ENCODE measurements at places on chromosomes 4 and X.

GRCh38 chr4:16418814-16419213 is 192.5 kb upstream of the TAPT1 start:
- DNase-seq, result no peak

- DNase-seq, result no peak
Measured at GRCh38 chrX:53227224-53227765, 2.3 kb upstream of the KDM5C start.

DNA sequence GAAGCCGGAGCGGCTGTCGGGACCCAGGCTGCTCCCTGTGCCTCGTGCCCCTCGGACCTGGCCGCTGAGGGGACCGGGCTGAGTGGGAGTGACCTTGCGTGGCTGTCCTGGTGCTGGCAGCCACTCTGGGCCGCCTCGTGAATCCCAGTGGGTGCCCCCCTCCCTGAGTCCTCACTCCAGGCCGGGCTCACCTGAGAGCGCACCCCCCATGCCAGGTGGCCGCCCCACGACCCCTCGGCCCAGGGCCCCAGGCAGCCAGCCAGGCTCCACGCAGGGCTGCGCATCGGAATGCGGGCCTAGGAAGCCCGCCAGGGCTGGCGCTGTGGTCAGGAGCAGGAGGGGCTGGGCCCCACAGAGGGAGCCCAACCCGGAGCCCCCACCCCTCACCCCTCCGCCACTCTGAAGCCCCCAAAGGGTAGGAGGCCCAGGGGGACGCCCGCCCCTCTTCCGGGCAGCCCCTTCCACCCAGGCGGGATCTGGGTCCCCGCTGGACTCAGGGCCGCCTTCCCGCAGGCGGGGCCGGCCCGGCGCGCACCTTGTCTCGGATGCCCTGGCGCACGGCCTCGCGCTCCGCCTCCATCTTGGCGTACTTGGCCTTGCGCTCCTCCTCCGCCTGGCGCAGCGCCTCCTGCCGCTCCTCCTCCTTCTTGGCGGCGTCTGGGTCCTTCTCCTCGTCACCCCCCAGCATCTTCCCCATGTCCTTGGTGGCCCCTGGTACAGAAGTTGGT is 33.9 kb downstream of the CPLX1 start:
- no peak for DNase-seq

- DNase-seq, result no peak
Measured at GRCh38 chr4:103372002-103372558, 173.9 kb upstream of the CENPE start.

DNA sequence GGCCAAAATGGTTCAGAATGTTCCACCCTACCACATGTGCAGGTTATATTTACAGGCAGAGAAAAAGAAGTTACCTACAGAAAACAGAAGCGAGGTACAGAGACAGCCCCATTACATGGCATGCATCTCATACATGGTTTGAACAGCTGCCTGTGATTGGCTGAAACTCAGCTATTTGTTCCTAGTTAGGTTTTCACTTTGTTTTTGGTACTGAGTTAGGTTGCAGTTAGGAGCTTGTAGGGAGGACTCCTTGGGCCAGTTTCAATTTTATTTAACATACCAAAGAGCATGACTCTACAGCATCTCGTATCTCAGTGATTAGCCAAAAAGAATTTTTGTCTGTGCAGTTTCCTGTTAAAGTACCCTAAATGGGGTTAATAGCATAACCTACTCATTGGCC is 392.0 kb downstream of the MAPK10 start:
- no peak for DNase-seq

DNA sequence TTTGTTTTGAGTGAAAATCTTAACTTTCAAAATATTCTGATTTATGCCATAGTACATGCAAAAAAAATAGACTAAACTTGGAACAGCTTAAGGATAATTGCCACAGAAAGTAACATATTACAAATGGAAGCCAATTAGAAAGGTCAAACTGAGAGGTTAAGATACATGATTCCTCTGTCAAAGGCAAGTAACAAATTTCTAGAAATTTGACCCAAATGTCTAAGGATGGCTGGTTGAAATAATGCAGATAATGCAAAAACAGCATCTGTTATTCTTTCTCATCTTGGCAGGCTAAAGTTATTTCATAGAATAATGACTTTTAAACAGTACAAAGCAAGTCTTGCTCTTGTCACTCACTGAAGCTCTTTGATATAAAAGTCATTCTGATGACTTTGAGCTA is 10.5 kb downstream of the FGF5 start:
- DNase-seq, result no peak

DNA sequence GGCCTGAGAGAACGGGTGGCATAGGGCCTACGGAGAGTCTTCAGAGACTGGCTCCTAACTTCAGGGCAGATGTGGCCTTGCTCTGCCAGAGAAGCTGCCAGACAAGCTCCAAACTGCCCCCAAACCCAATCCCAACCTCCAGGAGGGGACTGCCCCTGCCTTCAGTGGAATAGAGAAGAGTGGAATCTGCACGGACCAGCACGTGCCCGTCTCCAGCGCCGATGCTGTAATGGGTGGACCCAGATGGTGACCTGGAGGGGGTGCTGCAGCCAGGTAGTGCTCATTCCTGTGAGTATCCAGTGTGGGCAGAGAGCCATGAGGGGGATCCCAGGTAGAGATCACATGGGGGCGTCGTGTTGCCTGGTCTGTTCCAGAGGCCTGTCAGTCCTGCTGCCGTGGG is 73.2 kb upstream of the NKX1-1 start:
- DNase-seq, result no peak

GRCh38 chrX:20032201-20032600 is 41.3 kb upstream of the BCLAF3 start:
- DNase-seq, result no peak

- DNase-seq, result peak; percentile 69
Measured at GRCh38 chr4:3387943-3388361, 53.8 kb upstream of the HGFAC start.

- DNase-seq, result no peak
Measured at GRCh38 chr4:127491571-127491970, 141.2 kb upstream of the INTU start.

- no peak for DNase-seq
Measured at GRCh38 chrX:81240701-81241331, 38.9 kb downstream of the SH3BGRL start.

DNA sequence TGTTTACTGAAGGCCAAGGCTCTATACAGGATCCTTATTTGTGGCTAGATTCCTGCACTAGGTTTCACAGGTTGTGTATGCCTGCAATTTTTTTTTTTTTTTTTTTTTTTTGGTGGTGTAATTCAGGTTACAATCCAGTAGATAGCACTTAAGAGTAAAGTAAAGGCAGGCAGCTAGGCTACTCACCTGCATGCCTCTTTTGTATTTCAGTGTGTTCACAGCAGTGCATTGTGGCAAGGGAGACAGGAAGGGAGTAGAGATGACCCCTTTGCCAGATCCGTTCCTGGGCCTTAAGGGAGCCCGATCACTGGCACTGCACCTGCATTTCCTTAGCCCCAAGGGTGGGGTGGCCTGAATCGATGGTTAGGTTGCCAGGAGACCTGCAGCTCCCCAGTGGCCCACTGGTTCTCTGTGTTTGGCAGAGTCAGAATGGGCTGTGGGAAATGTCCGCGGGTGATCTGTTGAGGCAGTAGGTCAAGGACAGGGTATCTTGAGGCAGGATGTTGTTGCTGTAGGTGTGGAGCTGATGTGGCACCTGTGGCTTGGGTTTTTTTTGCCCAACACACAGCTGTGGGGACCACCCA is 374.9 kb upstream of the AADAT start:
- no peak for DNase-seq

DNA sequence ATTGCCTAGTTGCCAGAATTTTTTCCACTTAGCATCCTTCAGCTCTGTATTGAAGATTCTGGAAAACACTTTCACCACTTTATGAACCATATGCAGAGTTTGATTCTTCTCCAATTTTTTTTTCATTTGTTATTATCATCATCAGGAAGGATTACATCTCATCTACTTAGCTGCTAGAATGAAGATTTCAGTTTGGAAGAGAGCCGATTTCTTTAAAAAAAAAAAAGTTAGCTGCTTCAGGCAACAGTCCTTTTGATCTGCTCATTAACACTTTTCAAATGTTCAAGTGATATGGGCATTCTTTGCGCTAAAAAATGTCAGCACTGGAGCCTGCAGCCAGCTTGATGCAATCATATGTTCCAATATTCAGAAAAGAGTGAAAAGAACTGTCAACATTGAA is 76.2 kb downstream of the ANTXR2 start:
- DNase-seq, result no peak

- no peak for DNase-seq
Measured at GRCh38 chr4:98148856-98149255, 5.6 kb upstream of the STPG2 start.

DNA sequence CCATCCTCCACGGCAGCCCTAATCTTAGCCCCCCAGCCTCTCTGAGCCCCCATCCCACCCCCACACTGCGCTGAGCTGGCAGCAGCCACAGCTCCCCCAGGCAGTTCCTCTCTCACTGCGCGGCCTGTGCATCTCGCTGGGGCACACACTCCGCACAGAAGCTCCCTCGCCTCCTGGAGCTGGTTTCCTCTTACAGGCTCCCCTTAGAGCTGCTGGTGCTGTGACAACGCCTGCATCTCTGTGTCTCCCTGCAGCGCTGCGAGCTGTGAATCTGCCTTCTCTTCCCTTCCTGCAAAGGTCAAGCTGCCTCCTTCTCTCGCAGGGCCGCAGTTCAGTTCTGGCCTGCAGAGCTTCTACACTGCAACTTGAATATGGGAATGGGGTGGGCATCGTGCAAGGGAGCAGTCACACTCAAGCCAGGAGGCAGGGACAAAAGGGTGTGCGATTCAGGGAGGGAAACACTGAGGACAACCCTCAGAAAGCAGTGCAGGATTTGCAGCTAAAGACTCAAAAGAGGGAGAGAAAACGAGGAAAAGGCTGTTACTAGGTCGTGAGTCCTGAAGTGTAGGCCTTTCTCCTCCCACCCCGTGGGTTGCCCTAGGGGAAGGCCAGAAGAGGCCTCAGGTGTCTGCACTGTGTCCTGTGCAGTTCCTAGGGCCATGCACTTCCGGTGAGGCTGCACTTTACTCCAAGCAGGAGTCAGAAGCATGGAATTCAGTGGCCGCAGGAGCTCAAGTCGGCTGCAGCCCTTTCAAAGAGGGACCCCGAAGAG is 87.0 kb downstream of the BCOR start:
- DNase-seq, result no peak

- no peak for DNase-seq
Measured at GRCh38 chr4:88514557-88515511, 8.7 kb downstream of the PYURF start.

- DNase-seq, result no peak
Measured at GRCh38 chr4:169338241-169338640, 67.5 kb upstream of the SH3RF1 start.

DNA sequence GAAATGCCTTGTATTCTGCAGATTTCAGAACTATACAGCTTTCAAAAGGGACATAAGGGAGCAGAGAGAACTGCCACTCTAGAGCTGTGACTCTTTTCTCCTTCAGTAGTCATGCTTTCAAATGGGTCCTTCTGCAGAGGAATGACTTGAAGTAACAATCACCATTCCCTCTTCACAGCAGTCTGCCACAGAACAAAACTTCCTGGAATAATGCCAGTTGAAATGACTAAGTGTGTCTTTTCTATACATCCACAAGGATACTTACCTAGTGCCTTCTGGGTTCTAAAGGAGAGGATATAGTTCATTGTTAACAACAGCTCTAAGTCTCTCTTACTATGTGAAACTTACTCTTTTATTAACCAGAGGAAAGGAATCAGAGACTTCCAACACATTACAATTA is 515.4 kb upstream of the ATOH1 start:
- DNase-seq, result no peak

GRCh38 chr4:165663411-165663810 is 209.6 kb upstream of the TLL1 start:
- no peak for DNase-seq

- DNase-seq, result no peak
Measured at GRCh38 chrX:53357799-53358530, 64.5 kb downstream of the SMC1A start.

- no peak for DNase-seq
Measured at GRCh38 chrX:96846841-96847240, 36.9 kb upstream of the RPA4 start.

DNA sequence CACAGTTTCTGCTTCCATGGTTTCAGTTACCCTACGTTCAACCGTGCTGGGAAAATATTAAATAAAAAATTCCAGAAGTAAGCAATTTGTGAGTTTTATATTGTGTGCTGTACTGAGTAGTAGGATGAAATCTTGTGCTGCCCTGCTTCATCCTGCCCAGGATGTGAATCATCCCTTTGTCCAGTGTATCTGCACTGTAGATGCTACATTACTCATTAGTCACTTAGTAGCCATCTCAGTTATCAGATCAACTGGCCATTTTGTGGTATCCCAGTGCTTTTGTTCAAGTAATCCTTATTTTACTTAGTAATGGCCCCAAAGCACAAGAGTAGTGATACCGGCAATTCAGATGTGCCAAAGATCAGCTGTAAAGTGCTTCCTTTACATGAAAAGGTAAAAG is 97.9 kb downstream of the COX18 start:
- DNase-seq, result no peak

DNA sequence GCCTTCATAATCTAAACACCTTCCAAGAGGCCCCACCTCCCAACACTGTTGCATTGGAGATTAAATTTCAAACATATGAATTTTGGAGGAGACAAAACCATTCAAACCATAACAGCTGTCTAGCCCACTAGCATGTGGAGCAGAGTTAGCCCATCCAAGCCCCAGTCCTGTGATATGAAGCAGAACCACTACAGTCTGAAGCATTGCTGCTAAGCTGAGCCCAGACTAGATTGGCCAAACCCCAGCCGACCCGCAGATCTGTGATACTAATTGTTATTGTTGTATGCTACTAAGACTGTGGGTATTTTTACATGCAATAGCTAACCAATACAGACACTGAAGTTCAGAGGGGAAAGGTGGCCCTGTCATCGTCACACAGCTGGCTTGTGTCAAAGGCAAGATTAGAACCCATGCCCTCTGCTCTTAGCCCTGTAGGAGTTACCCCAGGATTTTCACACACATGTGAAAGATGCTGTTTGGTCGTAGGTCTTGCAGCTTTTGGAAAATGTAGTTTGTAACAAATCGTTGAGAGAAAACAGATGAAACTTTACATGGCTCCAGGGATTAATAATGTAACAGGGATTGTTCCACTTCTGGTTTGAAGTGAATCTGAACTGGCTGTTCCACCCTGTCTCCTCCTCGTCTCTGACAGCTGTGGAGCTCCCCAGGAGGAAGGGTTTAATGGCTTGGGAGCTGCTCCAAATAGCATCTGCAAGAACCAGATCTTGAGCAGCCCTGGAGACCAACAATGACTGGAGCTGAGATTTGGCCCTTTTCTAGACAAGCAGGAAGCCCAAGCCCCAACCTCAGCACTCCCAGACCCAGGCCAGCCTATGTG is 517.5 kb downstream of the MID1IP1 start:
- no peak for DNase-seq

- no peak for DNase-seq
Measured at GRCh38 chrX:43741843-43742573, 85.9 kb downstream of the MAOA start.

- no peak for DNase-seq
Measured at GRCh38 chr4:148998719-148999118, 556.5 kb upstream of the NR3C2 start.

DNA sequence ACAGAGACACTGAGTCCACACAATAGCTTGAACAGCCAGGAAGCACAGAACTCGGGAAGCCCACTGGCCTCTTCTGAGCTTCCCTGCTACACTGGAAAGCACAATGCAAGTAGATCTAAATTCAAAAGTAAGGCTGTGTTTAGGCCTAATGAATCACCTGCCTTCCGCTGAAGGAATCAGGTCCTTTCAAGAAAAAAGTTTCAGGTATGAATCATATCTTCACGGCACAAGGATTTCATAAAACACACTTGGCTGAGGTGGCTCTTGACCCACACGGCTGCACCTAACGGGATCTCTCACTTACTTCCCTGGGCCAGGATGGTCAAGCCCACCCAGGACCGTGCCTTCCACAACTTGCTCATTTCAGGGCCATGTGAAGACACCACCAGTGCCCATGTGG is 59.3 kb downstream of the IRF2 start:
- no peak for DNase-seq

- DNase-seq, result no peak
Measured at GRCh38 chrX:2761246-2761645, 9.4 kb downstream of the XG start.
